Activated CD4-positive, alpha-beta T cell treated with anti-CD3 and anti-CD28 coated beads for 24 hours (primary cell): ENCODE measurements at places on chromosomes 4 and X.

DNA sequence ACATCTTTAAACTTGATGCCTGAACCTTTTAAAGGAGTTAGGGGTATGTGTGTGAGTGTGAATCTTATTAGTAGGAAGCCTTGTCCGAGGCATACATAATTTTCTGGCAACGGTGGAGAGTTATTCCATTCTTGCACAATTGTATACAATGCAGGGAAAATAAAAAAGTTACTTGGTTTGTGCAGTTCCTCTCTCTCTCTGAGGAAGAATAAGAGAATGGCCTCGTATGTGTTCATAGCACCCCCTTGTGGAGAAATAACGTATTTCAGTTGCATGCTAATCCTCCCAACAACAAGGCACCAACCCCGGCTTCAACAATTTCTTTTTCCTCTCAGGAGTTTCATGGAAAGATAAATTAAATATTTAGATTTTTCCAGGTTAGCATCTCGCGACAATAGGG lies 33.7 kb upstream of the FGF13 start:
- peak; percentile 29 for DNase-seq

GRCh38 chrX:144586756-144587155 lies 660.5 kb upstream of the SPANXN1 start:
- no peak for DNase-seq

- no peak for DNase-seq
Observed at GRCh38 chr4:91267543-91267942, 1036.2 kb upstream of the GRID2 start.

DNA sequence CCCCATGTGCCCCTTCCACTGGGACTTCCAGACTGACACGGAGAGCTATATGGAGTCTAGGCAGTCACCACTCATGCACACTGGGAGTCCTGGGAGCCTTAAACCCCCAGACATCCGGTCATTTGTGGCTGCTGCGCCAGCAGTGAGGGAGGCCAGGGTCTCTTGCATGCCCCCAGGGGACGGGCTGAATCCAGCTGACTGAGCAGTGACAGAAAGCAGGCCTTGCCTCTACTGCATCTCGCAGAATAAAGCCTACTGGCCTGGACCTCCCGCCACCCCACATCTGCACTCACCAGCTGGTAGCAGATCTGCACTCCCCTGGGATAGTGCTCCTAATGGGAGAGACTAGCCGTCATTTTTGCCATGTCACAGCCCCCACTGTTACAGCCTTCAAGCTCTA lies 1234.2 kb downstream of the FAM133A start:
- DNase-seq = no peak

DNA sequence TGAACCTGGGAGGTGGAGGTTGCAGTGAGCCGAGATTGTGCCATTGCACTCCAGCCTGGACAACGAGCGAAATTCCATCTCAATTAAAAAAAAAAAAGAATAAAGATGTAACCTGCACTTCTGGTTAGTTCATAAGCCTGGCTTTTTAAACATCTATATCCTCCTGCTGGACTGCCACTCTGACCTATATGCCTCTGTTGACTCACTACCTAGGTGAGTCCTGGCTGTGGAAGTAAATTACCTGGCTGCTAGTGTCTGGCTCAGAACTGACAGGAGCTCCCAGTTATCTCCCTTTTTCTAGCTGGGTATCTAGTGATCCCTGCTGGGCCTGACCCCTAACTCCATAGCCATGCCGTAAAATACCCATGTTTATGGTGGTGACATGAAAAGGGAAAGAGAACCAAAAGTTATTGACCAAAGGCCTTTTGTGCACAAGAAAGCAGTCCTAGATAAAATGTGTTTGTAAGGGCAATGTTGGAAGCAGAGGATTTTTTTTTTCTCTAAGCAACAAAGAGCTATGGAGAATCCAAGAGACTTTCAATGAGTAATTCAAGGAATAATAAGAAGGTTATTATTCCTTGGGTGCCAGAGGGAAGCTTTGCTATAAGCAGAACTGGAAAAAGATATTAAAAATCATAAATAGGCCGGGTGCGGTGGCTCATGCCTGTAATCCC lies 10.4 kb upstream of the G3BP2 start:
- DNase-seq = no peak

DNA sequence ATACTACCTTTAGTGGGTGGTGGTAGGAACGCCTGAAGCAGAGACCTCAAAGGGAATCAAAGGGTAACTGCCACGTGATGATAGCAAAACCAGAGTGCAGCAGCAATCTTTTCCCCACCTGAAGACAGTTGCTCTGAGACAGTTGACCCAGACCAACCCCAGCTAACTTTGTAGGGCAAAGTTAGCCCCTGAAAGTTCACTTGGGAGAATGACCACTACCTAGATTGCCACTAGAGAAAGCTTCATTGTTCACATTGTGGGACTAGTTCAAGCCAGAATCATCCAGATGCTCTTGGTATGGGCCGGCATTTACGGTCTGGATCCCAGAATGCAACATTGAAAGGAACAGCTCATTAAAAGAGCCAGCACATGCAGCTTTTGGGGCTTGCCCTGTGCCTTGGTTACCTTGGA lies 4.1 kb downstream of the SEPTIN6 start:
- DNase-seq = no peak

- no peak for DNase-seq
Observed at GRCh38 chr4:166091912-166092510, 219.0 kb downstream of the TLL1 start.

GRCh38 chrX:87900320-87900908 lies 382.8 kb downstream of the KLHL4 start:
- peak; percentile 16 for DNase-seq

DNA sequence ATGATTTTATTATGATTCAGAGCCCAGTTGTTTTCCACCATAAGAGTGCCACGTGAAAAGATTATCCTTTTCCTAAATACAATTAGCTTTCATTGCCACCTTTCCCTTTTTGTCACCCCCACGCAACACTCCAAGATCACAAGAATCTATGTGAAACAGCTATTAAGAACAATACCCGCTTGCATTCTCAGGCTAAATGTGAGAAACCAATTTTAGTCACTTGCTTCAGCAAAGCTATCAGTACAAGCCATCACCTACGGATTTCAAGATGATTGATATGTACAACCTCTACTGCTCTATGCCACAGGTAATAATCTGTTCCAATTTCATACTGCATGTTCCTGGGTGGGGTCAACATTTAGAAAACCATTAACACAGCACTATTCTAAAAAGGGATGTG lies 2.5 kb downstream of the ATP11C start:
- no peak for DNase-seq

DNA sequence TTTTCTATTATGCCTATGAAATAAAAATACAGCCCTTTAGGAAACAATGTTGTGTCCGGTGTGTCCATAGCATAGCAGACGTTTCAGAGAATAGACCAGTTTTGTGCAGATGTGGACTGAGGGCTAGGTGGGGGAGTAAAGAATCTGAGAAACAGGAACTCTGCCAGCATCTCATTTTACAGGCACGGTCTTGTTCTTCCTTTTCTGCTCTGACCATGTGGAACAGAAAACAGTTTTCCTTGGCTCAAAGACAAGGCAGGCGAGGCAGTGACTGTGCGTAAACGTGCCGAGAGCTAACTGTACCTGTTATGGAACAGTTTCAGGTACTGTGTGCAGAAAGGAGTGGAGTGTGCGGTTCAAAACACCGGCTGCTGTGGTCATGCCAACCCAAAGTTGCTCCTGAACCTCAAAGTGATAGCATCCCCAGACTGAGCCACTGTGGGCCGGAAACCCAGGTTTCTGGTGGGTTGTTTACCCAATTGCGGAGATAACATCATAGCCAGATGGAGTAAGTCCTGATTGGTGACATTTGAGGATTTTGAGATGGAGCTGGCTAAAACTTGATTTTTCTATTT lies 20.2 kb downstream of the CNGA2 start:
- DNase-seq = no peak

DNA sequence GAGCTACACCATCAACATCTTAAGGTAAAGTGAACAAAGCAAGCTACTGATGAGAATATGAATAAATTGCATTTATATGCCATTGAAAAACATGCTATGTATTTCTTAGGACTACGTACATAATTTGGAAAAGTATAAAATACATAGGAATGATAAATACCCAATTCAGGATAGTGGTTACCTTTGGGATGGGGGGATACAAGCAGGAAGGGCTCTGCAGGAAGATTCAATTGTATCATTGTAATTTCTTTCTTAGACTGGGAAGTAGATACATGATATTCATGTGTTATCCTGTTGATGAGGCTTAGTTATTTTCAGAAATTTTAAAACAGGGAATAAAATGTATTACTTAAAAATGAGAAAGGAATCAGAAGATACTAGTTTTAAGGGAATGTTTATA lies 43.4 kb downstream of the TRAPPC11 start:
- no peak for DNase-seq

DNA sequence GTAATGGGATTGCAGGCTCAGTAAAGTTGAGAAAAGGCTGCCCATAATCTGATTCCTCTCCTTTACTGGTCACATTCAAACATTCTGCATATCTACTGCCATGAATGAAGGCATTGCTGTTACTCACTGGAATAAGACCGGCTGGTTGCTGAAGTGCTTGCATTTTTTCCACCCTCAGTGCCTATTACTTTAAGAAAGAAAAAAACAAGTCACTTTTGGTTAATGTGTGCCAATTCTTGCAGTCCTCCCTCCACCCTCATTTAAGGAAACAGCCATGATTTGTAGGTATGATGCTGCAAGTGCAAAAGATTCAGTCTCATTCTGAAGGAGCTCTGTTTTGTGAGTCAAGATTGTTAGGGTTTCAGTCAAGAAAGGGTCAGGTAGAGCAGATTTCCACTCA lies 94.9 kb downstream of the EMCN start:
- DNase-seq = no peak

- DNase-seq = no peak
Observed at GRCh38 chr4:146338512-146338911, 124.2 kb downstream of the REELD1 start.

DNA sequence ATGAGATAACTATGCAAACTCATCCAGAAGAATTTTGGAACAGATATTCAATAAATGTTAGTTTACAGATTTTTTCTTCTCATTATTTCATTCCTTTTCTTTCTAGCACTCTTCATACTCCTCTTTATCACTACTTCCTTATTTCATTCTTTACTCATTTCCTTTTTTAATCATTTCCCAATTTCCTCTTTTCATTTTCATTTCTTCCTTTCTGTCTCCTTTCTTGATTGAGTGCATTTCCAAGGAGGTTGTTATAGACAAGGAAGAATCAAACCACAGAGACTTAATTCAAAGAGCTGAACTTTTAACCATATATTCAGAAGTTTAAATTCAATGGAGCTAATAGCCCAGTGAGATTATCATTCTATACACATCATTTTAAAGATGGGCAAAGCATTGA lies 600.7 kb downstream of the ARAP2 start:
- DNase-seq = no peak

DNA sequence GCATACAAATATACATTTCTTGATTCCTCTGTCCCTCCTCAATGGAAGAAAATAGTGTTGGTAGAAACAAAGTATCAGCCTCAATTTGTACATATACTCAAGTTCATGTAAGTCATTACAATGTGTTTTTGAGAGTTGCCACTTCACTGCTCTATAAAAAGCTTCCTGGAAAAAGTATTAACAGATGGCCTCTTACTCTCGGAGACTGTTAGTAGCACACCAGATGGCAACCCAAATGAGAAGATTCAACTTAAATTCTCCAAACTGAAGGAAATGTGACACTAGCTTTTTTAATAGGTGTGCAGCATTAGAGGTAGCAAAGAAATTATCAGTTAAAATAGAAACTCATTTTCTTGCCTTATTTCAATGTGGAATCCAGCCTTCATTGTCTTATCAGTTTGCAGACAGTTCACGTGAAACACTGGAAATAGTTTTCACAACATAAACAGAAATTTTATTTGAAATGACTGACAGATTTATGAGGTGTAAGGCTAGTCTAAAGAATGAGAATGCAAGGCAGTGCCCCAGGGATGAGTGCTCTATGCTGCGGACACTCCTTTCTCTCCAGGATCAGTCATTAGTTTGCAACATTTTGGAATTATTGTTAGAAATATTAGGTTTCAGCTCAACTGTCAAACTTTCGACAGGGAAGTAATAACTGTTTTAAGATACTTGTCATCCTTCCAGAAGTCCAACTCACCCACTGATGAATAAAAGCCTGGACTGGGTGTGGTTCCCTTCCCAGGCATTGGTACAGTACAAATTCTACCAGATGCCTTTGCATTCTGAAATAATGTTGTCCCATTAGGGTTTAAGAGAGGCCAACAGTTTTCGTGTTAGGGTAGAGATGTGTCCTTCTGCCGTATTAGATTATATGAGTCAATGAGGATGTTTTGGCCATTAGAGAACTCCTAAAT lies 50.9 kb downstream of the IDS start:
- DNase-seq = no peak

DNA sequence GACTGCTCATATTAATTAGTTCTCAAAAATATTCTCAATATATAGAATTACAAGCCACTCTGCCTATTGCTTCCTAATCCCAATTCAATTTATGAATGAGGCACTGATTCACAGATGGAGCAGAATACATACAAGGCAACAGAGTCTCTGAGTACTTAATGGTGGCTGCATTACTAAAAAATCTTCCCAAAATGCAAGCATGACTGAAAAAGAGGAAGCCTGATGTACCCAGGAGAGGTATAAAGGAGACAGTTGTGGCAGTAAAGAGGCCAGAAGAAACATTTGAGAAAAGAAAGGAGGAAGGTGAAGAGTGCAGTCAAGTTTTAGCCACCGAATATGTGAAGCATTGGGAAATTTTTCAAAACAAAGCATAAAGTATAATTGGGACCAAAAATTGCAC lies 163.2 kb upstream of the INTU start:
- no peak for DNase-seq
